ENCODE measurements at places on chromosomes 6 and 20. TPM values are rescaled to one million over a fixed set of nuclear protein-coding genes. Genes with fewer than 3 reads are reported as not detected.

DNA sequence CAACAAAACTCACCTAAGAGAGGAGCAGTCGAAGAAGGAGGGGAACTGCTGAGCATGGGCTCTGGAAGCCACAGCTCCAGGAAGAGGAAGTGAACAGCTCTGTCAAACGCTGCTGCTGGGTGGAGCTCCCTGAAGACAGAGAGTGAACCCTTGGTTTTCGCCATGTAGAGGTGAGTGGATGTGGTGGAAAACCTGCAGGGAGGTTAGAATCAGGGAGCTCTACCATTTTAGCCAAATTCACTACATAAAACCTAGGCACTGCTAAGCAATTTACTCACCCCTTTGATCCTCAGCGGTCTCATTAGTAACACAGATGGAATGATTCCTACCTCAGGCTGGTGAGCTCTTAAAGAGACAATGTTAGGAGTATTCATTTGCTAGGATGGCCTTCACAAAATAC lies 19.4 kb upstream of the TFAP2A start:
- H3K36me3 ChIP-seq, result no peaks in the 10 kb centered on the region
- no peak overlapping the region for H3K4me3 ChIP-seq
- H3K4me1 ChIP-seq, result no peaks in the 10 kb centered on the region
- H3K27me3 ChIP-seq, result peaks cover 4% of the 10 kb centered on the region
- no peak overlapping the region for H3K27ac ChIP-seq
- no peak for DNase-seq

DNA sequence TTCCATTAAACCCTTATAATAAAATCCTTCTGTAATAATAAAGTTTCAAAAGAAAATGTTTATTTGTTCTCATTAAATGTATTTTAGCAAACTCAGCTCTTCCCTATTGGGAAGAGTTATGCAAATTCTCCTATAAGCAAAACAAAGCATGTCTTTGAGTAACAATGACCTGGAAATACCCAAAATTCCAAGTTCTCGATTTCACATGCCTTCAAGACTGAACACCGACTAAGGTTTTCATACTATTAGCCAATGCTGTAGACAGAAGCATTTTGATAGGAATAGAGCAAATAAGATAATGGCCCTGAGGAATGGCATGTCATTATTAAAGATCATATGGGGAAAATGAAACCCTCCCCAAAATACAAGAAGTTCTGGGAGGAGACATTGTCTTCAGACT lies 3.8 kb downstream of the IL17A start:
- no peaks in the 10 kb centered on the region for H3K4me1 ChIP-seq
- H3K27me3 ChIP-seq, result no peaks in the 10 kb centered on the region

DNA sequence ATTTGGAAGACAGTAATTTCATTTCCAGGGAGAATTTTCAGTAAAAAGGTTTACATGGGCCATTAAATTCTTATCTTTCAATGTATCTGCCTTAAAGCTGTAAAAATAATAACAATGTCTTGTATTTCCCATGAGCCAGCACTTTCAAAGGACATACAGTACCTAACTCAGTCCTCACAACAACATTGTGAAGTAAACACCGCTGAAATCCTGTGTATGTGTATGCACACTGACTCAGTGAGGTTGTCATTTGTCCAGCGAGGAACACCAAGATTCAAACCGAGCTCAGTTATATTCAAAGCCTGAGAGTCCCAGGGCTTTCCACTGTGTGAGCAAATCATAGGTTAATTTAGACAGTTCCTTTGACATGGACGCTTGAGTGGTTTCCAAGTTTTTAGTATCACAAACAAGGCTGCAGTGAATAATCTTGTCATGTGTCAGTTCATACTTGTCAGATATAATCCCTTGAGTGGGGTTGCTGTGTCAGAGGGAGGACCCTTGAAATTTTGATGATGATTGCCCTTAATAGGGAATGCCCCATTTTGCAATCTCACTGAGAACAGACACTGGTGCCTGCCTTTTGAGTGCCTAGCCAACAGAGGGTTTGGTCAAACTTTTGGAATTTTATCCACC lies 50.0 kb upstream of the SLC22A23 start:
- H3K27me3 ChIP-seq, result no peaks in the 10 kb centered on the region
- H3K27ac ChIP-seq, result no peak overlapping the region
- H3K36me3 ChIP-seq, result no peaks in the 10 kb centered on the region
- no peak for DNase-seq

DNA sequence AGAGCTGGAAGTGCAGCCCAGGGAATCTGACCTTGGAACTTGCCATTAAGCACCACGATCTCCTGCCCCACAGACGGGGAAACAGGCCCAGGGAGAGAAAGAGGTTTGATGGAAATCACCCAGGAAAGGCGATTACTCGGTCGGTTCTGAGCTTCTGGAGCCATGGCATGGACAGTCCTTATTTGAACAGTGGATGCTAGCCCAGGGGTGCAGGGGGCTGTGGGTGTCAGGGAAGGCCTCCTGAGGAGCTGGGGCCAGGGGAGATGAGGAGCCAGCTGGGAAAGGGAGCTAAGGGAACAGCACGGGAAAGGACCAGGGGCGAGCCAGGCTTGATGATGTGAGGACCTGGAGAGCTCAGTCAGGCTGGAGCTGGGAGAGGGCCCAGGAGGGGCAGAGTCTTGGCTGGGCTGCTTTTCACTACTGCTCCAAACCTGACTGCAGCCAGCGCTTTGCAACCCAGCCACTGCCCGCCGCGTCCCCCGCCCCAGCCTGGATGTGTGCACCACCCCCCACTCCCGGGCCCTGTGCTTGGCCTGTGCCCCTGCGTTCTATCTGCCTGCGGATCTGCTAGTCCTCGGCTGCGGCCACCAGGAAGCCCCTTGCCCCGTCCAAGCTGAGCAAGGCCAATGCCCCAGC lies 17.8 kb downstream of the SUN5 start:
- no peaks in the 10 kb centered on the region for H3K27me3 ChIP-seq
- H3K36me3 ChIP-seq, result no peaks in the 10 kb centered on the region
- no peak overlapping the region for H3K4me3 ChIP-seq
- no peak overlapping the region for H3K27ac ChIP-seq

DNA sequence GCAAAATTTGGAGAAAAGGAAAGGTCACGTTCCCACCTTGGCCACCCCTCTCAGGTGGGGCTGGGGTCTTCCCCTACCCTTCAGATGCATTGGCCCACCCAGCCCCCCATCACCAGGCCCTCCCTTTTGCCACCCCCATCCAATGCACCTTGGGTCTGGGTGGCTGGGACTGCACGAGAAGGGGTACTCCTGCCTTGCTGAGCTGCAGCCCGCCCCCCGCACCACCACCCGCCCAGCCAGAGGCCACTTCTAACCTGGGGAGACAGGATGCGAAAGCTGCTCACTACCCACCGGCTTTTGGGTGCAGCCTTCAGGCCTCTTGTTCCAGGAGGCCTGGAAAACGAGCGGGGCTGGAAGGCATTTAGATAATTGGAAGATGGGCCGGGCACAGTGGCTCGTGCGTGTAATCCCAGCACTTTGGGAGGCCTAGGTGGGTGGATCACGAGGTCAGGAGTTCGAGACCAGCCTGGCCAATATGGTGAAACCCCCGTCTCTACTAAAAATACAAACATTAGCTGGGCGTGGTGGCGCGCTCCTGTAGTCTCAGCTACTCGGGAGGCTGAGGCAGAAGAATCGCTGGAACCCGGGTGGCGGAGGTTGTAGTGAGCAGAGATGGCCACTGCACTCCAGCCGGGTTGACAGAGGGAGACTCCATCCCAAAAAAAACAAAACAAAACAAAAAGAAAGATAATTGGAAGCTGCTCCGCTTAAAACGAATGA lies 1.2 kb upstream of the CDC25B start:
- no peak for DNase-seq
- no peak overlapping the region for H3K4me3 ChIP-seq
- no peaks in the 10 kb centered on the region for H3K27me3 ChIP-seq
- H3K36me3 ChIP-seq, result no peaks in the 10 kb centered on the region
- no peaks in the 10 kb centered on the region for H3K4me1 ChIP-seq

Gene SCUBE3
- not detected for total RNA-seq

All from pancreas (tissue), 10 donors.